ENCODE measurements at places on chromosomes 2 and 18.
A peak's percentile ranks its signal among the peaks of the same experiment; 100 is the strongest.

DNA sequence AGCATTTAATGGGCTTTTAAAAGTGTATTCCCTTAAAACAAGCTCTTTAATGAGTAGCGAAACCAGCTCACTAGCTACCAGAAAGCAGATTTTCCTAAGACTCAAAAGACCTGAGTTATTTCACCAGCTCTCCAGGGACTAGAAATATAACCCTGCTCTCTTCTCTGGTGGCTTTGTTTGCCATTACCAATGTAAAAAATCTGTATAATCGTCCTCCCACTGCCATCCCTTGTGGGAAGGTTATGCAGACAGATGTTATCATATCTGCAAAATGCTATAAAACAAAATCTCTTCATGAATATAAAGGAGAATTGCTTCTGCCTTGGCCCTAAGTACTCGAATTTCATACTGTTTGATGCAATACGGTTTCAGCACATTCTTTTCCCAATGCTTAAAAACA is 335.2 kb downstream of the NUP35 start:
- DNase-seq, result no peak

DNA sequence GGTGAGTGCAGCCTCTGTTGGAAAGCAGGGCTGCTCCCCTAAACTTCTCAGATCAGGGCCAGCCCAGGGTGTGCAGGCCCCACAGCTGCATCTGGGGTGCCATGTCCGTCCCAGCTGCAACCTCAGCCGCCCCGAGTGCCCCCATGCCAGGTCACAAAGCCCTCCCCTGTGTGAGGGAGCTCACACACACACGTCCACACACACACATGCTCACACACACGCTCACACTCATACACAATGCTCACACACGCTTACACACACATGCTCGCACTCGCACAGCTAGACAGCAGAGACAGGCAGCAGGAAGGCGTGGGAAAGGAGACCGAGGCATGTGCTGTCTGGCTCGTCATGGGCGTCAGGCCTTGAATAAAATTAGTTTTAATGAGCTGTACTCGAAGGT is 55.4 kb downstream of the ADI1 start:
- no peak for DNase-seq

DNA sequence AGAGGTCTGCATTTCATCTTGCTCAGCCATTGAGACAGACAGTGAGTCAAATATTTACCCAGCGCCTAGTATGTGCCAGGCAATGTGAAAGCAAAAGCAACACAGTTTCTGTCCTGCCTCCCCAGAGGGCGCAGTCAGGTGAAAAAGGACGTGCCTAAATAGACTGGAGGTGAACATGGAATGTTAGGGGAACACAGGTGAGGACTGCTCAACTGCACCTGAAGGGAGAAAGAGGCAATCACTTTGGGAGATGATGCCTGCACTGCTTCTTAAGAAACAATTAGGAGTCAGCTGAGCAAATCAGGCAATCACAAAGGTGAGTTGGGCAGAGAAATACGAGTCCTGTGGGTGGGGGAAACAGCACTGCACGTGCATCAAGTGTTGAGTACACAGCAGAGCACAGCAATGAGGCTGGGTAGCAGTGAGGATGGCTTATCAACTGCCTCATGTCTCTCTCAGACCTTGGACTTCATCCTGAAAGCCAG is 218.3 kb upstream of the SMAD7 start:
- DNase-seq, result peak; percentile 6

GRCh38 chr2:155070489-155070888 is 372.0 kb downstream of the KCNJ3 start:
- no peak for DNase-seq

- DNase-seq, result no peak
Observed at GRCh38 chr18:57497372-57498294, 62.5 kb downstream of the ONECUT2 start.

DNA sequence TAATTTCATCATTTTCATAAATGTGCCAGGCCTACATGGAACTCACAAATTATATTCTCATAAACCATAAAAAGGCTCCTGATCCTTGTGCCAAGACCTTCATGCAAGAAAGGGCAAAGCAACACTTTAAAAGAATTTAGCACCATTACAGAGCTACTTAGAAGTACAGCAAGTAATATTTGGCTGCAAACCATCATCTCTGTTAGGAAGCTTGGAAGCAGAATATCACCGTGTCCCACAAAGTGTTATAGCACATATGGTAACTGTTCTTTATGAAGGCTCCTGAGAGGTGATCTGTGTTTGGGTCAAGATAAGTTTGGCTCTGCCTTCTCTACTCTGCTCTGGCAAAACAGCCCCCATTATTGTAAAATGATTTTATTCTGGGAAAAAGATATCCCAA is 59.7 kb upstream of the KCNJ3 start:
- DNase-seq, result no peak

DNA sequence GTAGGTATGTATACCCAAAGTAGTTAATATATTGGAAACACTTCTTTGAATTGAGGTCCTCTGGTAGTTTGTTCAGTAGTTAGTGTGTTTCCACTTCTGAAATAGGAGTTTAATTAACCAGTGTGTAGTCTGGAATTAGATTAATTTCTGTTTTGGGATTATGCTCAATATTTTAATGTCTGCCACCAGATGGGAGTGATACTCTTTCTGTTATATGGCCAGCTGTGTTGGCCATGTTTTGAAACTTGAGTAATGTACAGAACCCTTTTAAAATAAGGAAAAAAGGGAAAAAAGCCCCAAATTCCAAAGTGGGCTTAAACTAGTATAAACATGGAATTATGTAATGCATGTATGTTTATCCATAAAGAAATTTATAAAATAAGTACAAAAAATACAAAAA is 147.7 kb downstream of the CTNNA2 start:
- DNase-seq, result no peak

- DNase-seq, result no peak
Observed at GRCh38 chr2:75333646-75334045, 134.3 kb upstream of the TACR1 start.

DNA sequence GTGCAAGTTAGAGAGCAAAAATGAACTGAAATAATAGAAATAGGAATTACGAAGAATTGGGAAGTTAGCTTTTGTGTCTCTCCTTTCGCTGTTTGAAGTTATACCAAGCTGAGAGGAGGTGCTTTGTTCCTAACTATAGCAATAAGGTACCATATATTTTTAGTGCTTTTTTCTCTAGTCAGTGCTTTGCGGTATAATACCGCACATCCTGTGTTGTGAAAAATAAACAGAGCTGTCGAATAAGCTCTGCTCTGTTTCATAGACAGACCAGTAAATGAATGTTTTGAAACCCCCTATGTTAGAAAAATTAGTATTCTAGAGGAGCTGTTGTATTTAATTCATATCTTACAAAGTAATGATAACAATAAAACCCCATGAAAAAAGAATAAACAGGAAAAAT is 130.8 kb downstream of the MAP4K4 start:
- DNase-seq, result no peak

DNA sequence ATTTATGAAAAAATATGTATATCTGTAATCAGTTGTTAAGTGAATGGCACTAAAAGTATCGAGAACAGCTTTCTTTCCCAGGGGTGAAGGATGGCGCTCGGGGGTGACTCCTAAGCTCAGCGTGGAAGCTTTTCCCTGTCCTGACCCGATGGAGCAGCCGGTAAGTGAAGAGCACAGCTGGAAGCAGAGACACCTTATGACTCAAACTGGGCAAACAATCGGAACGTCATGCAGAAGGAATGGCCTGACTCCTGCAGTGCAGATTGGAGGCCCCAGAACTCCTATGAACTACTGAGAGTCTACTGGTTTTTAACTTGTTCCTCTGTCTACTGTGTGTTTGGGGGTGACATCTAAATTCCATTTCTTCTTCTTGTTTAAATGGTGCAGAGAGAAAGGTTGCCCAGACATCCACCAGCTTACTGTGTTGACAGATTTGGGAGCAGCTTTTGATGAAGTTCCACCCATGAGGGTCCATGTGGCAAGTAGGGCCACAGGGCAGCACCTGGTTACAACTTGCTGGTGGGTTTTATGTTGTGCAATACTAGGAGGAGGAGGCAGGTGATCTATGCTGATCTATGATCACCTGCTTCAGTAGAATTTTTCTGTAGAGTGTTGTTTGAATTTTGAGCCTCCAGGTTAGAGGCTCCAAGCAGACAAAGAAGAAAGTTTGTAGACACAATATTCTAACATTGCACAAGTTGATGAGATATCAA is 52.8 kb upstream of the TMEM182 start:
- no peak for DNase-seq

- no peak for DNase-seq
Observed at GRCh38 chr2:120995656-120996190, 260.1 kb downstream of the GLI2 start.

GRCh38 chr2:230203110-230203676 is 16.6 kb downstream of the SP110 start:
- no peak for DNase-seq

- DNase-seq, result no peak
Observed at GRCh38 chr2:241984658-241985057, 115.1 kb downstream of the RTP5 start.

DNA sequence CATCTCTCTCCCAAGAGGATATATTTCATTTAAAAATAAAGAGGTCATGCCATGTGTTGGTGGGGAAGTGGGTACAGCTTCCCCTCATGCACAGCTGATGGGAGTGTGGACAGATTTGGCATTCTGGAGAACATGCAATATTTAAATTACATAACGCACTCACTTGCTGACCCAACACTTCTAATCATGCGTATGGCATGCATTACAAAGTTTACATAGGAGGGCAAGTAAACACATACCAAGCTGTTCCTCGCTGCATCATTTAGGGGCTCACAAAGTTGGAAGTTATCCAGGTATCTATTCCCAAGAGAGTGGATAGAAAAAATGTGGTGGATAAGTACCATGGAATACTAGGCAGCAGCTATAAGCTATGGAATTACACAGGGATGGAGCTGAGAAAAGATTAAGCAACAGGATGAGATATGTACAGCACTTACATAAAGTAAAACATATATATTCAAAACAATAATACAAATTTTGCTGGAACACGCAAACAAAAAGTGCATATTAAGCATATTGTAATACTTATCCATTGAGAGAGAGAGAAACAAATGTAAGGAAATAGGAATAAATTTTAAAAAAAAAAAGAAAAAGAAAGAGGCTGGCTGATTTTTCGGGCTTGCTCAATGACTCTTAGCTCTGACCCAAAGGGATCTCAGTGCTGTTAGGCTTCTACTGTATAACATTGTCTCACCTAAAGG is 11.0 kb downstream of the CYP1B1 start:
- no peak for DNase-seq

- no peak for DNase-seq
Observed at GRCh38 chr2:122390406-122390805, 635.0 kb downstream of the TSN start.

DNA sequence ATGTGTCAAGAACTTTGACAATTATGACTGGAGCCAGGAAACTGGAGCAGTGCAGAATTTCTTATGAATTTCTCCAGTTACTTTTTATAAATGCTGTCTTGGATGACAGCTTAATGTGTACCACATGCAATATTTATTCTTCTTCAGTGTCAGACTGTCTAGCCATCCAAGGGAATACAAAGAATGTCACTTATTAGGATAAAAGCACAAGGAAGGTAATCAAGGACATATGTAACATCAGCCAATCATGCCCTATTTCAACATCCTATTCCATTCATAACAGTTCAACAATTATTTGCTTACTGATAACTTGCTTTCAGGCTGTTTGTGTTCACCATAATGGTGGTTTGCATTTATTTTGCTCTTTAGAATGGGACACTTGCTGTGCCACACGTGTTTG is 139.8 kb downstream of the OLA1 start:
- DNase-seq, result no peak

DNA sequence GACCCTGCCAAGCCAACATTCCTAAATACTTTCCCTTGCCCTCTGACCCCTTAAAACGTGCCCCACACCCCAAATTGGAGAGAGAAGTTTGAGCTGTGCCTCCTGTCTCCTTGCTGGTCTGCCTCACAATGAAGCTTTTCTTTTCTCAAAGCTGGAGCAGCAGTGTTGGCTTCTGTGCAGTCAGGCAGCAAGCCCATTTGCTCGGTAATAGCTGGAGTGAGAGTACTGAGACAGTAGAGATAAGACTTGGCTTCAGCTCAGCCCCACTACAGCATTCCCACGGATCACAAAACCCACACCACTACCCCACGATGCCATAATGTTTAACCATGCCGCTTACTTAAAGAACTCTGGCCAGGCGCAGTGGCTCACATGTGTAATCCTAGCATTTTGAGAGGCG is 73.0 kb downstream of the NCAPH start:
- no peak for DNase-seq

- no peak for DNase-seq
Observed at GRCh38 chr2:207318181-207318628, 152.5 kb upstream of the KLF7 start.

- no peak for DNase-seq
Observed at GRCh38 chr18:75491361-75491760, 63.9 kb upstream of the SMIM21 start.

GRCh38 chr2:5528706-5529105 is 163.5 kb upstream of the SOX11 start:
- no peak for DNase-seq

GRCh38 chr18:54109131-54109683 is 115.3 kb downstream of the MBD2 start:
- DNase-seq, result no peak

GRCh38 chr2:73939419-73939818 is 12.7 kb downstream of the DGUOK start:
- no peak for DNase-seq

GRCh38 chr2:85913884-85914881 is 25.4 kb upstream of the ST3GAL5 start:
- no peak for DNase-seq

- DNase-seq, result no peak
Observed at GRCh38 chr2:15189216-15189615, 371.9 kb downstream of the NBAS start.

DNA sequence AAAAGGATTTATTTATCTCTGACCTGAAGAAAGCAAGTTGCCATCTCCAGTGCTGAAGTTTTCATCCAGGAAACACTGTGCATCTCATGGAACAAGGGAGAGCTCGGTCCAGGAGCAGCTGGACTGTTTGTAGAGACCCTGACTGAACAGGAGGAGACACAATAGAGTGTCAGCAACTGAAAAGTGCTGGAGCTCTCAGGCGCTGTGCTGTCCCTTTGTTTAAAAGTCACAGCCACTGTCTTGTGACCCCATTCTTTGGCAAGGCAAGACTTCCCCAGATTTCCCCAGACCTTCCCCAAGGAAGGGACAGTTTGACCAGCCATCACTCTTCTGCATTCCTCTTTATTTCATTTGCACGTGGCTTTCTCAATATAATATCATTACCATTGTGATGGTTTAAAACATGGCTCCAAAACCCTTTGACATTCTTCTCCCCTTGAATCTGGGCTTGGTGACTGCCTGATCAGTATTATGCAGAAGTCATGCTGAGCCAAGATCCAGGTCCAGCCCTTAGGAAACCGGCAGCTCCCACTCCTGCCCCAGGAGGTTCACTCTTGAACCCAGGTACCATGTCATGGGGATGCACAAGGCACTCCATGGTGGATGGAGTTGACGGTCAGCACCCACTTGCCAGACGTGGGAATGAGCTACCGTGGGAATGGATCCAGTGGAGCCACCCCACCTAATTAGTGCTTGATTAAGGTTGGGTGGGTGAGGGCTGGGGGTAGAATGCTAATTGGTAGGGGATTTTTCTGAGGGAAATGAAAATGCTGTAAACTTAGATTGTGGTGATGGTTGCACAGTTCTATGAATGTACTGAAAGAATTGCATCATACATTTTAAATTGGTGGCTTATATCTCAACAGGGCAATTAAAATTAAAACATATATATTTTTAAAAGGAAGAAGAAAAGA is 497.9 kb upstream of the RAB6C start:
- no peak for DNase-seq

Data from stimulated activated CD4-positive, alpha-beta T cell treated with anti-CD3 and anti-CD28 coated beads, TNF-alpha, amount 100 ng/mL, for 4 hours (primary cell).